ENCODE measurements at places on chromosomes 16 and 17.

GRCh38 chr16:15874745-15875314, 13.6 kb downstream of the CEP20 start:
- peak; percentile 31 for DNase-seq

- DNase-seq, result no peak
These were observed 7.1 kb downstream of the AKAP1 start for GRCh38 chr17:57092171-57092570.

DNA sequence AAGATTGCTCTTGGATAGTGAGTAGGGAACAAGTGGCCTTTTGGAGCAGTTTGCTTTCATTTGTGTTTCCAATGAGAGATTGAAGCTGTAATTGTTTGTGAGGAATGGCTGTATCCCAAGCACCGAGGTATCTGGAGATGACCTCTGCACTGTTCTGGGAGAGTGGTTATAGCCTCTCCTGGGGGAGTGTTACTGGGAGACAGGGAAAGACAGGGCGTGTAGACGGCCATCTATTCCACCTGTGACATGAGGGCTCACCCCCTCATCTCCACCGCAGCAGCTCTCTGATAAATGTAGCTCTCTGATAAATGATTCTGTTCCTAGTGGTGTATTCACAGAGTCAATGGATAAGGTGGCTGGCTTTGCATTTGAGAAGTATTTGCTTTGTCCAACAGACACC, 393.6 kb downstream of the MAF start:
- DNase-seq, result no peak

GRCh38 chr17:265718-266117, 84.3 kb upstream of the DOC2B start:
- no peak for DNase-seq

GRCh38 chr17:7113273-7114071, 1.1 kb downstream of the ASGR2 start:
- no peak for DNase-seq

All from neuronal stem cell (in vitro differentiated cells).